A549 treated with DMSO at 1 μM for 4 hours (cell line): ENCODE measurements at places on chromosomes 2 and 18. TPM values are rescaled to one million over a fixed set of nuclear protein-coding genes. Genes with fewer than 3 reads are reported as not detected.

Gene MALL
- total RNA-seq: 149 to 172 TPM (median 158 TPM) in 5 replicates

Gene DOK6
- total RNA-seq: not detected in 5 replicates

Gene KCNK3
- 1.2 to 1.6 TPM (median 1.4 TPM) in 5 replicates for total RNA-seq

Gene GPR155
- total RNA-seq: 0.28 to 0.69 TPM (median 0.39 TPM) in 5 replicates
